ENCODE measurements at places on chromosomes 7 and 10.

- no peak for DNase-seq
These were observed at the start of gene PNLIPRP2 for GRCh38 chr10:116620423-116621400. Gene PNLIPRP2 (plus strand): TSS chr10:116620953.

GRCh38 chr10:106996510-106996909, 168.0 kb downstream of the SORCS1 start:
- DNase-seq: no peak

DNA sequence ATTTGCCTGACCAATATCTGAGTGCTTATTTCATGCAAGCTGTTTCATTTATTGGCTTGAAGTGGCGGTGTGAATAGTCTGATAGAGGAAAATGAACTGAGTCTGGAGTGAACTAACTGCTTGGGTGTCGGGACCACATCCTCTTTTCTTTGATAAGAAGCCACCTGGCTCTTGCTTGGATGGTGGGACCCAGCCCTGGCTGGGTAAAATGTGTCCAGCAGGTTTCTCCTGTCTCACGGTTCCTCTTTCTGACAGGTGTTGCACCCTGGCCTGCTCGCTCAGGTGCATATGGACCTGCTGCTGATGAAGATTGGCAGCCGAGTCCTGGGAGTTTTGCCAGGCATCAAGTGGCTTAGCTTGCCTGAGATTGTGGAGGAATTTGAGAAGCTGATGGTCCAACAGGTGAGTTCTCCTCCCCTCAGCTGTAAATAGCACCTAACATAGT, 1.6 kb downstream of the ADCK2 start:
- no peak for DNase-seq

GRCh38 chr7:115379321-115379720, 457.4 kb downstream of the MDFIC start:
- DNase-seq: no peak

- no peak for DNase-seq
These were observed 59.8 kb downstream of the ENTPD1 start for GRCh38 chr10:95815701-95816240.

- DNase-seq: no peak
These were observed 1.9 kb downstream of the TTYH3 start for GRCh38 chr7:2633538-2634266.

- DNase-seq: no peak
These were observed 119.3 kb downstream of the SRPK2 start for GRCh38 chr7:105269397-105269796.

GRCh38 chr7:31707089-31707488, 20.1 kb downstream of the PPP1R17 start:
- DNase-seq: no peak

- no peak for DNase-seq
These were observed 28.0 kb upstream of the KPNA7 start for GRCh38 chr7:99235925-99236324.

GRCh38 chr10:130484468-130485180, 348.4 kb downstream of the GLRX3 start:
- DNase-seq: no peak

DNA sequence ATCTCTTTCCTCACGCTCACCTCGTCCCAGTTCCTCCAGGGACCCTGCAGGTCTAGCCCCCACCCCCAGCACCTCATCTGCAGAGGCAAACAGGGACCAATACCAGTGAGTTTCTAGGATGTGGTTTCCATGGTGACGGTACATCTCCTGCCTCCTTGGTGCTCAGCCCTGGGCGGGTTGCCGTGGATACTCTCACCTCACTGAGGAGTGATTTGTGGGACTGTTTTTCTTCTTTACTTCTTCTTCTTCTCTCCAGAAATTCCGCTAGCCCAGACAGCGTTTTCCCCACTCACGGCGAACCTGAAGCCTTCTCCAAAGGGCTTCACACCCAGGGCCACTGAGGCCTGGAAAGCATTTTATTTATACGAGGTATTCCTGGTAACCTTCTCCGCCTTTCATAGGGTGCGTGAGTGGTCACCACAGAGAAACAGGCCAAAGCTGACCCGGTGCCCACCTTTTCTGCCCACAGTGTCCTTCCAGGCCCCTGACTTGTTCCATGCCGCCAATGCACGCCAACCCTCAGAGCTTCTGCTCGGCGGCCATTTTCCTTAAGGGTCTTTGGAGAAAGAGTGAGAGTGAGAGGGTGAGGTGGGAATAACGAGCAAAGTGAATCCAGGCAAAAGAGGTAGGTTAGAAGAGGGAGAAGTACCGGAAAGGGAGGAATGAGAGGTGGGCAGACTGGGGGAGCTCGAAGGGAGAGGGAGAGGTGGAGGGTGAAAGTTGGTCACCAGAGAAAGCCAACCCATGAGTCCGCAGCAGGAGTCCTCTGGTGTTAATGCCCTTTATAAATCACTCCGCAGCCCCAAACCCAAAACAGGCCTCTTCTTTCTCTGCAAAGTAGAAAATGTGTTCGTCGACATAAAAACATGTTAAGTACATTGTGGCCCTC, 15.5 kb downstream of the FAM241B start:
- DNase-seq: no peak

DNA sequence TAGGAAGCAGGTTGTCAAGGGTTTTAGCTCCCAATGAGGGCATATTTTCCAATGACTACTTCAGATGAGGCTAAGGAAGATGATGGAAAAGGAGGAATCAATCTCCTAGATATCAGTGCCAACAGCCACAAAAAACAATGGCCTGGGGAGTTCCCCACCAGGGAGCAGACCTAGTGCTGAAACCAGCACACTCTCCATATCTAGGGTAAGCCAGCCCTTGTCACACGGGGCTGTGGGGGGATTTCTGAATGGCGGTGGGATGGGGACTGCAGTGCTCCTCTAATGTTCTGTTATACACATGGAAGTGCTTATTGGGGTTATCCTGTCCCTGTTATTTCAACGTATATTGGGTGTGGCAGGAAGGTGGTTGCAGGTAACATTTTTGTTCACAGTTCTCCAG, 18.5 kb downstream of the EPC1 start:
- DNase-seq: no peak

GRCh38 chr10:112131996-112132395, 51.6 kb downstream of the GPAM start:
- DNase-seq: no peak

DNA sequence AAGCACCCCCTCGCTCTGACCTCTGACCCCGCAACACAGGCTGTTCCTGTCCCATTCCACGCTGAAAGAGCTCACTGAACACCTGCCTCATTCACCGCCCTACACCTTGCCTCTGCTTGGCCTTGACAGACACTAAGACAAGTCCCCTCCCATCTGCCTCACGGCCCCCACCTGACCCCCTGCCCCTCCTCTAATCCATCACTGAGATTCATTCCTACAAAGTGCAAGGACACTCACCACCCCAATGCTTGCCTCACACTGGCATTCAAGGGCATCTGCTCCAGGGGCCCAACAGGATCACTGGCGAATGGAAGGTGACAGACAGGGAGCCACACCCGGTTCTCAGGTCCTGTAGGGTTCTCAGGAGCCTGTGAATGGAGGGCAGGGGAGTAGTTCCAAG, 68.1 kb upstream of the NANOS1 start:
- DNase-seq: no peak

DNA sequence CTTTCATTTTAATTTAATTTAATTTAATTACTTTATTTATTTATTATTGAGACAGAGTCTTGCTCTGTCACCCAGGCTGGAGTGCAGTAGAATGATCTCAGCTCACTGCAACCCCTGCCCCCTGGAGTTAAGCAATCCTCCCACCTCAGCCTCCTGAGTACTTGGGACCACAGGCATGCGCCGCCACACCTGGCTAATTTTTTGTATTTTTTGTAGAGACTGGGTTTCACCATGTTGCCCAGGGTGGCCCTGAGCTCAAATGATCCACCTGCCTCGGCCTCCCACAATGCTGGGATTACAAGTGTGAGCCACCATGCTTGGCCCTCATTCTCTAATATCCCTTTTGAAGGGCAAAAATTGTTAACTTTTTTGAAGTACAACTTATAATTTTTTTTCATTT, 92.9 kb downstream of the XRCC2 start:
- no peak for DNase-seq

DNA sequence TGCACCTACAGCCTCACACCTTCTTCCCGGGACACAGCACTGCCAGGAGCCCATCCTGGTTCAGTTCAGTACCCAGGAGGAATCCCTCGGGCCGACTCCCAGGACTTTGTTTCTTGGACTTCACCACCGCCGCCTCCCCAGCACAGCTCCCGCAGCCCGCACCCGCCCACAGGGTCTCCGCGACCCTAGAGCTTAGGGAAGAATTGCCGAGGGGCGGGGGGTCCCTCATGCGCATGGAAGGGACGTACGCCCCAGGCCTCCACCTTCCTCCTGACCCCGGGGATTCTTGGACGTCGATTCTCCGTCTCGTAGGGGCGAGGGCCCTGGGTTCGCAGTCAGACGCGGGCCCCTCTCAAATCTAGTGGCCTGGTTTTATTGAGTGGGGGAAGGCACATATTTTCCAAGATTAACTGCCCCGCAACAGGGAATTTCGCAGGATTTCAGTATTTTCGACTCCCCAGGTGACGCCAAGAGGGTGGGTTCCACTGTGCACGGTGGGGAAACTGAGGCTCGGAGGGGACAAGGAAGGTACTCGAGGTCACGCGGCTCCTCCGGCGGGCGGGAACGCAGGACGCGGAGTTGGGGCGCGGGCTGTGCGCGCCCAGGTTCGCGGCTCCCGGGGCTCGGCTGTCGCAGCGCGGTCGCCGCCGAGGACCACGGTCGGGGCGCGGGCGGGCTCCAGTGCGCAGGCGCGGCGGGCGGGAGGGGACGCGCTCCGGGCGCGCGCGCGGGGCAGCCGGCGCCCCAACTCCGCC, at the start of gene ADCY1:
Gene ADCY1, plus strand, starts transcription at position 708 of the 755 bp plus-strand sequence. CDS start 176 bp downstream, outside the sequence.
- no peak for DNase-seq

GRCh38 chr7:143505838-143506237, 28.2 kb downstream of the TAS2R41 start:
- DNase-seq: no peak

DNA sequence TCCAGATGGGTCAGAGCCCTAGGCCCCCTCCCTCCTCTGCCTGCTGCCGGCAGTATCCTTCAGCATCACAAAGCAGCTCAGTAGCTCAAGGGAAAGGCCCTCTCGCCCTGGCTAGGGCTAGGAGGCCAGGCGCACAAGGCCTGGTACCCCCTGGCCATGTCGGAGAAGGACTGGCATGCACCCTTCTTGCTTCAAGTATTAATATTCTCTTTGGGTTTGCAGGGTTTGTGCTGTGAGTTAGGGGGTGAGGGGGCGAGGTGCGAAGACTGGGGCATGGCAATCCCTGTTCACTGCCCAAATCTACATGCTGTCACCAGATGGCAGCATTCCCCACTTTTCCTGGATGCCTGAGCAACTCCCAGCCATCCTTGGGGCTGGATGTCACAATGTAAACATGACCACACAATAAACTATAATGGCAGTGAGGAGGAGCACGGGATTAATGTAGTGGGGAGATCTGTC, 105.2 kb downstream of the NEURL1 start:
- no peak for DNase-seq

DNA sequence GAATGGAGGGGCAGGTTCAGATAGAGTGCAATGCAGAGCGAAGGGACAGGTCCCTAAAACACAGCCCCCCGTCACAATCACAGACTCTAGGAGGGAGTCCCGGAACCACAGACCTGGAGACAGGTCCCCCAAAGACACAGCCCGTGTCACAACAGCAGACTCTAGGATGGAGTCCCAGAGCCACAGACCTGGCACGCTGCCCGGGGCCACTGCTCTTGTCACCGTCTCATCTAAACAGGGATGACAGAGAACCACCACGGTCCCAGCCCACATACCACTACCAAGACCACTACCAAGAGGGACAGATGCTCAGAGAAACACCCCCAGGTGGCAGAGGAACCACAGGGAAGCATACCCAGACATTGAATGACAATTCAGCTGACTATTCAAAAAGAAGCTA, 183.9 kb downstream of the TCERG1L start:
- DNase-seq: no peak

DNA sequence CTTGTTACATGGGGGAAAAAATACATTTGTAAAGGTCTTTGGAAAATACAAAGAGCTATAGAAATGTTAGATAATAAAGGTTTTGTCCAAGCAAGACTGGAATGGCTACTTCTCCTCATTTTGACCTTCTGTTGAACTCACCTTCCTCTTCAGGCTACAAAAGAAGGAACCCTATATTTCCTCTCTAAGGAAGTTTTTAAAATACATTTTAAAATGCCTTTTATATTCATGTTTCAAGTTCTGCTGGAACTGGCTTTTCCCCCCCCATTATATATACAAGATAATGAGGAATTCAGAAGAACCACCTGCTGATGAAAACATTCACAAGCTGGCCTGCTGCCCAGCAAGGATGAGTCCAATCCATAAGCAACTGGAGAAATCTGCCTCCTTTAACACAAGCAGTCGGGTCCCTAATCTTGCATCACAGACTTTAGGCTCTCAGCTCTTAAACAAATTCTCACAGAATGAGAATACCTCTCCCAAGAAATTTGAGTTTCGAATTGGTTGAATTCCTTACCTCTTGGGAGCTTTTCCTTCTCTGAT, 44.6 kb downstream of the MTERF1 start:
- DNase-seq: no peak

- DNase-seq: no peak
These were observed 135.5 kb downstream of the USP6NL start for GRCh38 chr10:11475831-11476434.

- DNase-seq: no peak
These were observed 99.3 kb upstream of the OIT3 start for GRCh38 chr10:72794260-72794659.

DNA sequence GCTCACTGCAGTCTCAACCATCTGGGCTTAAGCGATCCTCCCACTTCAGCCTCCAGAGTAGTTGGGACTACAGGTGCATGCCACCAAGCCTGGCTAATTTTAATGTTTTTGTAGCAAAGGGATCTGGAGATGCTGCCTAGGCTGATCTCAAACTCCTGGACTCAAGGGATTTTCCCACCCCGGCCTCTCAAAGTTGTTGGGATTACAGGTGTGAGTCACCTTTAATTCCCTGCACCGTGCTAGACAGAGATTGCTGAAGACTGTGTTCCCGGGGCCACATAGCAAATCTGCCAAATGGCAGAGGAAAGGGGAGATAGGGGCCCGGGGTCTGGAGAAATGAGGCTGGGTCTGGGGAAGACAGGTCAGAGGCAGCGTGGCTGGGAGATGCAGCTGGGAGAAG, 20.6 kb upstream of the PSMG3 start:
- no peak for DNase-seq

DNA sequence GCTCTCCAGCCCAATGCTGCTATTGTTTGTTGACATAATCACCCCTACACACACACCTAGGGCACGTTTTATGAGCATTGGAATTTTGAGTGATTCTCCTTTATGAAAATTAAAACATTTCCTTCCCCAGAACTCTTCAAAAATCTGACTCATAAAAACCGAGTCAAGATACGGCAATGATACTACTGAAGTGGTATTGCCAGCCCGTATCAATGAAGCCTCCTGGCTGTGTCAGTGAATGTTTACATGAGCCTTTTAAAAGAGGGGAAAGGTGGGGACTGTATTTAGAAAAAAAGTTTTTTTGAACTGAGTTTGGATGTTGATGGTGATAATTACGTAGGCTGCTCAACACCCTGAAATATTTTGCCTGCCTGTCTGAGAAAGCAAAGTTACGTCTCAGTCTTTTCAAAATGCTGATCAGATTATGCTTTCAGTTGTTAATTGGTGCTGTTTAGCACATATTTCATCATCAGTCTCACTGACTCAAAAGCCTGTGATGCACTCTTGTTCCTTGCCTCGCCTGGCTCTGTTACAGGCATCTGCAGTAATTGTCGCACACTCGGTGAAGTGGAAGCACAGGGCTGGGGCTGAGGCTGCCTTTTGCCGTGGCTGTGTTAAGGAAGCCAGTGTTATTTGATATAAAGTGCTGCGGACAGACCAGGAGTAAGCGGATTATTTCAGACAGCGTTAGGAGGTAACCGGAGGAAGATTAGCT, 157.4 kb upstream of the TCF7L2 start:
- no peak for DNase-seq
